Pulmonary artery endothelial cell (primary cell): ENCODE measurements at places on chromosomes 5 and 9. TPM values are rescaled to one million over a fixed set of nuclear protein-coding genes. Genes with fewer than 3 reads are reported as not detected.

GRCh38 chr5:154138701-154139100 lies 51.8 kb upstream of the GALNT10 start:
- DNase-seq: no peak

- DNase-seq: no peak
These were observed 46.7 kb downstream of the MYO10 start for GRCh38 chr5:16889203-16889971.

- DNase-seq: no peak
These were observed 225.2 kb downstream of the CDH9 start for GRCh38 chr5:26813235-26813634.

GRCh38 chr9:89820337-89820736 lies 215.5 kb downstream of the GADD45G start:
- DNase-seq: no peak

DNA sequence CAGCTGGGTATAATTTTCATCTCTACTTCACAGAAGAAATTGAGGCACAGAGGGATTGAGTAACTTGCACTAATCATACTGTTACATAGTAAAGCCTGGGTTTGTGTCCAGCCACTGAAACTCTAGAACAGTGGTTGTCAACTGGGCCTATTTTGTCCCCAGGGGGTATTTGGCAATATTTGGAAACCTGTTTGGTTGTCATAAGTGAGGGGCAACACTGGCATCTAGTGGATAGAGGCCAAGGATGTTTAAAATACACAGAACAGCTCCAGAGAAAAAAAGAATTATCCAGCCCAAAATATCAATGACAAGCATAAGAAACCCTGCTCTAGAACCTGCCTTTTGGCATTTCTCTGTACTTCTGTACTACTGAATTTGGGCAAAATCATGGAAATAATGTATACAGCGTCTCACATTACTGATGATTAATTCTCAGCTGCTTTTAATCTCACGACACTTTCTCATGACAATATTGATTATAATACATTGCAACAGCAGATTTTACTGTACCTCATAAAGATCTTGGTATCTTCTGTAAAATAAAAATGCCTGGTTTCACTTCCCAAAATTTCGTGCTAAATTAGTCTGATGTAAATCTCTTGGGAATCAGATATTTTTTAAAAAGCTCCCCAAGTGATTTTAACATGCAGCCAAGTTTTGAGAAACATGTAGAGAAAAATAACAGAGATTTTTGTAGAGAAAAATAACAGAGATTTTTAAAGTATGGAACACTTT lies 112.7 kb downstream of the RORB start:
- no peak for DNase-seq

- DNase-seq: no peak
These were observed 317.8 kb downstream of the PRDM9 start for GRCh38 chr5:23825196-23825595.

DNA sequence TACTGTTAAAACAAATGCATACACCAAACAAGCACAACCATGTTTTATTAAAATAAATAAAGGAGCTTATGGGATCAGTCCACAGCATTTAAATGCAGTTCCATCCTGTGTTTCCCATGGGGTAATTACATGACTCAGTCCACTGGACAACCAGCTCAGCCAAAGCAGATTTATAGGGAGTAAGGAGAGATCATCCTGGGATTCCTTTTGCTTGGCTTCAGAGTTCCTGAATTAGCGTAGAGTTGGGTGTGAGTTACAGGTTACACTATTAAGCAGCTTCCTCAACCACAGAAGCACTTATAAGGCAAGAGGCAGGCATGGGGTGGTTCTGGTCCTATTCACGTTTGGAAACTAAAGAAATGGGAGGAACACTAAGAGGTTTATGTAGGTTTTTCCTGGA lies 381.1 kb upstream of the ACTBL2 start:
- DNase-seq: no peak

Gene NKD2
- 0.13 TPM in 1 of 2 replicates, not detected in the other for total RNA-seq
